Memory B cell (primary cell): ENCODE measurements at places on chromosomes 2 and 18.

DNA sequence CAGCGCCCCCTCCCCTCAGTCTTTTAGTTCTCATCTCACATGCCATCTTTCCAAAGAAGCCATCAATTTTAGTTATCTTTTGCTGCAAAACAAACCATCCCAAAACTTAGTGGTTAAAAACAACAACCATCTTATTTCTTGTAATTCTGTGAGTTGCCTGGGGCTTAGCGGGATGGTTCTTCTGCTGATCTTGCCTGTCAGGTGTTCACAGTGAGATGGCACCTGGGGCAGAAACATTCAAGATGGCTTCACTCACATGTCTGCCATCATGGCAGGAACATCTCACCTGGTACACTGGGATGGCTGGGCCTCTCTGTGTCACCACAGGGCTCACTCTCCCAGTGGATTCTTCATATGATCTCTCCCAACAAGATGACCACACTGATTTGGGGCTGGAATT lies 144.5 kb upstream of the MSH6 start:
- DNase-seq, result no peak

GRCh38 chr2:146814971-146815370 lies 1029.9 kb upstream of the ACVR2A start:
- DNase-seq, result no peak

- DNase-seq, result no peak
These were observed 3.1 kb upstream of the ARID5A start for GRCh38 chr2:96533292-96534073.

DNA sequence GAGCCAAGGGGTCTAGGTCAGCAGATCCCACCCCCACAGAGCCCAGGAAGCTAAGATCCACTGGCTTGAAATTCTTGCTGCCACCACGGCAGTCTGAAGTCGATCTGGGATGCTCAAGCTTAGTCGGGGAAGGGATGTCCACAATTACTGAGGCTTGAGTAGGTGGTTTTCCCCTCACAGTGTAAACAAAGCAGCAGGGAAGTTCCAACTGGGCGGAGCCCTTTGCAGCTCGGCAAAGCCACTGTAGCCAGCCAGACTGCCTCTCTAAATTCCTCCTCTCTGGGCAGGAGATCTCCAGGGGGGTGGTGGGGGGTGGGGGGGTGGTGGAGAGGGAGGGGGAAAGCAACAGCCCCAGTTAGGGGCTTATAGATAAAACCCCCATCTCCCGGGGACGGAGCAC lies 419.5 kb downstream of the NUP35 start:
- no peak for DNase-seq

- DNase-seq, result no peak
These were observed 30.4 kb downstream of the EPAS1 start for GRCh38 chr2:46327627-46328026.

DNA sequence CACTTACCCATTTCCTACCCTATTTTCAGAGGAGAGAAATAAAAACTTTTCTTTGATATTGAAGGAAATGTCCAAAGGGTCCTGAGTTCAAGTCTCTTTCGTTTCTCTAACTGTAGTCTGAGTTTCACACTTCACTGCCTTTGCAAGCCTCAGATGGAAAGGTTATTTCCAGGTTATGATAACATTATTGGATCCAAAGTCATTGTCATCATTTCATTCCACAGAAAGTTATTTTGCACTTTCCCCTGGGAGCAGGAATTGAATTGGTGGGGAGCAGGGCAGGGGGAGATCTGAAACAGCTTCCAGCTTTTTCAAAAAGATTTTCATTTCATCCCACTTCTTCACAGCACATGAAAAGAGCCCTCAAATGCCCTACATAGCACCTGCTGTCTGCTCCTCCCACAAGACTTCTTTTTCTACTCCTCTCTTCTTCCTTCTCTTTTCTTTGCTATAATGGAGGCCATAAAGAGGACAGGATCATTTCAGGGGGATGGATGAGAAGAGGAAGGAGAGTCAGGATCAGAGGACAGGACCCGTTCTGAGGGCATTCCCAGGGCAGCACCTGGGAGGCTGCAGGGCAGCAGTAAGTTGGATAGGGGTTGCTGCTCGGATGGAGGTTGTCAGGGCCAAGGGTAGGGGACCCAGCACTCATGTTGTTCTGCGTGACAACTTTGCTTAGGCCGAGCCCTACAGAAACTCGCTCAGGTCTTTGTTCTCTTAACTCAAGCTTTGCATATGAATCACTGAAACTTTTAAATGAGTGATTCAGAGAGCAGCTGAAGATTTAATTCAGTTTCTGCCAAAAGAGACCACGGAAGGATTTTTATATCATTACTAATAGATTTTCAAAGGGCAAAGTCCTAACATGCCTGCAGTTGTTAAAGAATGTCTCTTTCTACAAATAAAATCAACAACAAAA lies 11.4 kb upstream of the GALNT5 start:
- no peak for DNase-seq

DNA sequence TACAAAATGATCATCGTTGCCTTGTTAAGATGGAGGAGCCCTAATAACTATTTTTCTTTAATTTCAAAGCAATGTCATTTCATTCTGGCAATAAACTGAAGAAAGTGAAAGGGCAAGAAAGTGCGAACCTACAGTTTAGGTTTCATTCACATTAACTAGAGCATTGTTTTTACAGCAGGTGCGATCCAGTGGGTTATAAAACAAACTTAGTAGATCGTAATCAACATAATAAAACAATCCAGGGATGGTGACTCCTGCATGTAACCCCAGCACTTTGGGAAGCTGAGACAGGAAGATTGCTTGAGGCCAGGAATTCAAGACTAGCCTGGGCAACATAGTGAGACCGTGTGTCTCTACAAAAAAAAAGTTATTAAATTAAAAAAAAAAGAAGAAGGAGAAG lies 51.1 kb downstream of the AP1S3 start:
- no peak for DNase-seq

DNA sequence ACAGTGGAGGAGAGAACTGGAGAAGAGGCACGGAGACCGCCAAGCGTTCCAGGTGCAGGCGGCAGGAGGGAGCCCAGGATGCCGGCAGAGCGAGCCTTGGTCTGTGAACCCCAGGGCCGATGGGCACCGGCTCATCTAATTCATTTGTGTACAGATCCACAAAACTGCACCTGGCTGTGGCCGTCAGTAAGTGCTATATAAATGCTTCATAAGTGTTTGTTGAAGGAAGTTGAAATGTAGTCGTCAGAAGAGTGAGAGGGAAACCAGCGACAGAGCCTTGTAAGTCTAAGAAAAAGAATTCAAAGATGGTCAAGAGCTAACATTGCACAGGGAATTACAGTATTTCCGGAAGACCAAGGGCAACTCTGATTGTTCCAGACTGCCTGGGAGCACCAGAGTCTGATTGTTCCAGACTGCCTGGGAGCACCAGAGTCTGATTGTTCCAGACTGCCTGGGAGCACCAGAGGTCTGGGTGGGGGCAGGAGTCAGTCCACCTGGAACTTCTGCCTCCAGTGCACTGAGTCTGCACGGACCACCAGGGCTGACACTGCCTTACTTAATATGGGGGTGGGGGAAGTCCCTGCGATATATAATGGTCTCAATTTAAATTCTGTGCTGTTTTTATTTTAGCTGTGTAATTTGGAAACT lies 112.3 kb downstream of the BCL2 start:
- DNase-seq, result no peak

DNA sequence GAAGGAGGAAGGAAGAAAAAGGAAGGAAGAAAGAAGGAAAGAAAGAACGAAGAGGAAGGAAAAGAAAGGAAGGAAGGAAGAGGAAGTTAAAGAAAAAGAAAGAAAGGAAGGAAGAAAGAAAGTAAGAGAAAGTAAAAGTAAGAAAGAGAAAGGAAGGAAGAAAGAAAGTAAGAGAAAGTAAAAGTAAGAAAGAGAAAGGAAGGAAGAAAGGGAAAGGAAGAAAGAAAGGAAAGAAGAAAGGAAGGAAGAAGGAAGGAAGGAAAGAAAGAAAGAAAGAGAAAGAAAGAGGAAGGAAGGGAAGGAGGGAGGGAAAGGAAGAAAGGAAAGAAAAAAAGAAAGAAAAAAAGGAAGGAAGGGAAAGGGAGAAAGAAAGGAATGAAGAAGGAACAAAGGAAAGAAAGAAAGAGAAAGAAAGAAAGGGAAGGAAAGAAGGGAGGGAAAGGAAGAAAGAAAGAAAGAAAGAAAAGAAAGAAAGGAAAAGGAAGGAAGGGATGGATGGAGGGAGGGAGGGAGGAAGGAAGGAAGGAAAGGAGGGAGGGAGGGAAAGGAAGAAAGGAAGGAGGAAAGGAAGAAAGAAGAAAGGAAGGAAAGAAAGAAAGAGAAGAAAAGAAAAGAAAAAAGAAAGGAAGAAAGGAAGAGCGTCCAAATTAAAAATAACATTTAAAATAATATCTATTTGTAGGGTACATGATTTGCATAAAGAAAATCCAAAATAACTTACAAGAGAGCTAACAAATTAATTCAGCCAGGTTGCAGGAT lies 827.9 kb downstream of the TSN start:
- DNase-seq, result no peak
